Pancreas (tissue), 10 donors: ENCODE measurements at places on chromosomes 7 and 10. TPM values are rescaled to one million over a fixed set of nuclear protein-coding genes. Genes with fewer than 3 reads are reported as not detected.

- H3K27me3 ChIP-seq, result no peaks in the 10 kb centered on the region
- no peak overlapping the region for H3K4me3 ChIP-seq
- H3K36me3 ChIP-seq, result no peaks in the 10 kb centered on the region
- H3K27ac ChIP-seq, result no peak overlapping the region
- H3K4me1 ChIP-seq, result no peaks in the 10 kb centered on the region
- no peak for DNase-seq
These were observed 674.2 kb upstream of the NRP1 start for GRCh38 chr10:34008656-34009055.

DNA sequence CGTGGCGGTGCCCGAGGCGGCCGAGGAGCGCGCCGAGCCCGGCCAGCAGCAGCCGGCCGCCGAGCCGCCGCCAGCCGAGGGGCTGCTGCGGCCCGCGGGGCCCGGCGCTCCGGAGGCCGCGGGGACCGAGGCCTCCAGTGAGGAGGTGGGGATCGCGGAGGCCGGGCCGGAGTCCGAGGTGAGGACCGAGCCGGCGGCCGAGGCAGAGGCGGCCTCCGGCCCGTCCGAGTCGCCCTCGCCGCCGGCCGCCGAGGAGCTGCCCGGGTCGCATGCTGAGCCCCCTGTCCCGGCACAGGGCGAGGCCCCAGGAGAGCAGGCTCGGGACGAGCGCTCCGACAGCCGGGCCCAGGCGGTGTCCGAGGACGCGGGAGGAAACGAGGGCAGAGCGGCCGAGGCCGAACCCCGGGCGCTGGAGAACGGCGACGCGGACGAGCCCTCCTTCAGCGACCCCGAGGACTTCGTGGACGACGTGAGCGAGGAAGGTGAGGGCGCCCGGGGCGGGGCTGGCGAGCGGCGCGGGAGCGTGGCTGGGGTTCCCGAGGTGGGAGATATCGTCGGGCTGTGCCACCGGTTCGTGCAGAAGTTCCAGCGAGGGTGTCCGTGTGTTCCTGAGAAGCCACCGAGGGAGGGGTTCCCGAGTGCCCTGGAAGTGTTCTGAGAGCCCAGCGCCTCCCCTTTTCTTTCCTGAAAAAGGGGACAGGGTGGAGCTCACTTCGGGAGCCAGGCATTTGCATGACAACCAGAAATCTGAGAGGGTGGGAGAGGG, 495 bp downstream of the EIF3B start:
- no peaks in the 10 kb centered on the region for H3K27me3 ChIP-seq
- H3K36me3 ChIP-seq, result no peaks in the 10 kb centered on the region
- H3K4me3 ChIP-seq, result peak overlapping the region; percentile 89
- H3K27ac ChIP-seq, result peak overlapping the region; percentile 99
- peaks cover 30% of the 10 kb centered on the region for H3K4me1 ChIP-seq

DNA sequence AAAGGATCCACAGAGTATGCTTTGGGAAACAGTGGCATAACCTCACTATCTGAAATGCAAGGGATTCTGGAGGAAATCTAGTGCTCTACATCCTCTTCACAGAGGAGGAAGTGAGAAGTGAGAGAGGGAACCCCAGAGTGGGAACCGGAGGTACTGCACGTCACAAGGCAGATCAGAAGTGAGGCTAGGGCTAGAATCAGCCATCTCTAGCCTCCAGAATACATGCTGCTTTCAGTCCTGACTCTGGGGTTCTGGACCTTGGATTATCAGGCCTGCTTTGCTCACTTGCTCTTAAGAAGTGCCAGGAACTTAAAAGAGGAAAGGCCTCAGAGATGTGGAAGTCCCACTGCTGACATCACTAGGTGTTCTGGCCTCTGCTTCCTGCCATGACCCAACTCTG, 25.7 kb downstream of the ZNF503 start:
- H3K36me3 ChIP-seq, result no peaks in the 10 kb centered on the region
- no peak overlapping the region for H3K4me3 ChIP-seq
- H3K27ac ChIP-seq, result no peak overlapping the region
- no peaks in the 10 kb centered on the region for H3K4me1 ChIP-seq
- no peaks in the 10 kb centered on the region for H3K27me3 ChIP-seq
- DNase-seq, result no peak

DNA sequence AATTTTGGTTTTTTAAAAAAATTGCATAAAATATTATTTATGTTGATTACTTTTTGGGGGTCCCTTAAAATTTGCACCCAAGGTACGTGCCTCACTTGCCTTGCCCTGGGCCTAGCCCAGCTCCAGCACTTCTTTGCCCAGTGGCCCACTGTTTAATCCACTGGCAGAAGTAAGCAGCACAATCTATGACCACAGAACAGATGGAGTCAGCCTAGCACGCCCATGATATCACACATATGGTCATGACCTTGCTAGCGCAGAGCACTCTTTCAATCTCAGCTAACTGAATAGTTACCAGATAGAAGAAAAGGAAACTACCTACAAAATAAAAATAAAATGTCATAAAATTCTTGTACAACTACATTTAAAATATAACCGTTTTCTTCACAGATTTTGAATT, 5.6 kb downstream of the OGA start:
- H3K36me3 ChIP-seq, result peaks cover 30% of the 10 kb centered on the region
- no peak for DNase-seq
- H3K27ac ChIP-seq, result no peak overlapping the region
- no peaks in the 10 kb centered on the region for H3K27me3 ChIP-seq

Gene EBLN1
- total RNA-seq, result not detected

Gene PFKP
- 8.8 TPM for total RNA-seq

Gene BICC1
- total RNA-seq, result 26.8 TPM
